ENCODE measurements at places on chromosomes 2 and 18.

DNA sequence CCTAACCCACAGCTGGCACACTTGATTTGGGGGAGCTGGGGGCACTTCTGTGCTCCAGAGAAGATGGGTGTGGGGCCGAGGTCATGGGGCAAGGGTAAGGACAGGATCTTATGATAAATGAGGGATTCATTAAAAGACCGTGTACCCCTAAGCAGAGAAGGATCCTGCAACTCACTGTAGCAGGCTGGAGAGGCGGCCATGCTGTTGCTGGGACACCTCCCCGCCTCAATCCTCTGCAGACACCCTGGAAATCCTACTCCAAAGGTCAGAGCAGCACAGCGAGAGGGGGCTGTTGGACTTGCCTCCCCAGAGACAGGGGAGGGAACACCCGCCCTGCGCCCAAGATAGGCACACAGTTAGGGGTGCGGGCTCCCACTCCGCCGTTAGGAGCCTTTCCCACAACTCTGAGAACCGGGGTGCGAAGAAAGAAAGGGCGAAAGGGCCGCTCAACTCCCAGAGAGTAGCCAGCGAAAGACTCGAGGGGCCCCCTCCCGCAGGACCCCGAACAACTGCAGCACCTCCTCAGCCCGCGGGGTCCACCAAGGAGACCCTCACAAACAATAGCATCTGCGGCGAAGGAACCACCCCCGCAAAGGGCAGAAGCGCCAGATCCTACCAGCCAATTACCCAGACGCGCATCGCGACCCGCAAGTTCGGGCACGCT, 1.4 kb downstream of the PARD6G start:
- no peak for DNase-seq

DNA sequence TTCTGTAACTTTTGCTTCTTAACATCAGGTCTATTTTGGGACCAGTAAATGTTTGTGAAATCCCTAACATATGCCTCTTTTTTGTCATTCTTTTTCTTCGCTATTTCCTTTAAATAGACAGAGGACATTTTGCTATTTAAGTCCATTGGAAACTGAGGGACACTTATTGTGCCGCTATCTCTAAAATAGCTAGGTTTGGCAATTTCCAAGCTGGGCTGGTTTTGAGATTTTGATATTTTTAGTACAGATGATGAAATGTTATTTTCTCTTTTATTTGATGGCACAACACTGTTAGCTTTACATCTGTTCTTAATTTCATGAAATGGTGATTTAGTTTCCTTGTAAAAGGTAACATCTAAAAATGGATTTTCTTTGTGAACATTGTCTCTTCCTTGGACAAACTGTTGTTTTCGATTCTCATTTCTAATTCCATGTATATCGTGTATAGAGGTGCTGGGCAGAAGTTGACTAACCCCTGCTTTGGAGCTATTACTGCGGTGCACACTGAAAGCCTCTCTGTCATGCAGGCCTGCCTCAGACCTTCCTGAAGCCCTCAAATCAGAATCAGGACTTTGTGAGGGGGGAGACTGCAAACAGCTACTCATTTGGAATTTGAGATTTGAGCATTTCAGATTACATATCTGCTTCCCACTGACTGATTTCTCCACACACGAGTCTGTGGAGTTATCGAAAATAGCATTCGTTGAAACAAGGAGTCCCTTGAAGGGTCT, 594 bp downstream of the RAD51AP2 start:
- no peak for DNase-seq

- no peak for DNase-seq
Observed at GRCh38 chr2:144579556-144579955, 59.6 kb upstream of the ZEB2 start.

- DNase-seq, result no peak
Observed at GRCh38 chr2:109497463-109497862, 116.3 kb downstream of the SEPTIN10 start.

- DNase-seq, result no peak
Observed at GRCh38 chr2:60573251-60573650, 19.8 kb upstream of the BCL11A start.

GRCh38 chr2:174334781-174335251, at the start of gene SP9:
Gene SP9 (plus strand): TSS chr2:174334954. CDS start chr2:174335093, 139 bp downstream.
- no peak for DNase-seq

GRCh38 chr2:240586198-240586918, at the start of gene CAPN10:
Gene CAPN10 (plus strand): TSS chr2:240586734. CDS start chr2:240586912, 178 bp downstream.
- peak; percentile 95 for DNase-seq

- DNase-seq, result no peak
Observed at GRCh38 chr2:236375973-236376476, 111.8 kb upstream of the ASB18 start.

GRCh38 chr18:58552896-58553295, 76.0 kb downstream of the ALPK2 start:
- DNase-seq, result no peak

DNA sequence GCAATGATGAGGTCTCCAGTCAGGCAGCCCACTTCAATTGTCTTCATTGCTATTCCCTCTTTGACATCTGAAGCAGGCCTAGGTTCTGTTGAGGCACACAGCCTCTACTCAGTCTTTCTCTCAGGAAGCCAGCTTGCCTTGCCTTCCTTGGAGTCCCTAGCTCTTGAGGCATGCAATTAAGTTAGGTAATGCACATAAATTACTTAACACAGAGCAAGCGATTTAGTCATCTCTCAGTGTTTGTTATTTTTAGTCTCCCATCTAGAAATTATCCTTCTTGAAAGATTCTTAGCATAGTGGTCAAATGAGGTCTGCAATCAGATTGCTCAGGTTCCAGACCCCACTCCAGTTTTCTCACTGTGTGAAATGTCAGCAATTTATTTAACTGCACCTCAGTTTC, 32.0 kb downstream of the SULT1C4 start:
- no peak for DNase-seq

- no peak for DNase-seq
Observed at GRCh38 chr2:85183479-85183878, 50.3 kb downstream of the TCF7L1 start.

GRCh38 chr2:171924170-171924942, 2.1 kb downstream of the HAT1 start:
- no peak for DNase-seq

DNA sequence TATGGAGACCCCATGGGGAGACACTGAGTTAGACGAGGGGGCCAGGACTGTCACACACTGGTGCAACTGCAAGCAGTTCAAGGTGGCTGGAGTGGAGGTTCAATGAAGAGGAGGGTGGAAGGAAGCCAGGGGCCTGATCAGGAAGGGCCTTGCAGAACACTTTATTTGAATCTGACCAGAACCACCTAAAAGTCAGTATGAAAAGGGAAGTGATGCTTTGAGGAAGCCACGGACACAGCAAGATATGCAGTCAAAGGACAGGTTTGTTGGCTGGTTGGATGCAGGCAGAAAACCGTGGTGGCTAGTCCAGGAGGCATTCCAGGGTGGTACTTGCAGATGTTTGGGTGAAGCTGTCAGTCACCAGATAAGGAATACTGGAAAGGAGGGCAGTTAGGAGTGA, 3.5 kb upstream of the FAM124B start:
- no peak for DNase-seq

DNA sequence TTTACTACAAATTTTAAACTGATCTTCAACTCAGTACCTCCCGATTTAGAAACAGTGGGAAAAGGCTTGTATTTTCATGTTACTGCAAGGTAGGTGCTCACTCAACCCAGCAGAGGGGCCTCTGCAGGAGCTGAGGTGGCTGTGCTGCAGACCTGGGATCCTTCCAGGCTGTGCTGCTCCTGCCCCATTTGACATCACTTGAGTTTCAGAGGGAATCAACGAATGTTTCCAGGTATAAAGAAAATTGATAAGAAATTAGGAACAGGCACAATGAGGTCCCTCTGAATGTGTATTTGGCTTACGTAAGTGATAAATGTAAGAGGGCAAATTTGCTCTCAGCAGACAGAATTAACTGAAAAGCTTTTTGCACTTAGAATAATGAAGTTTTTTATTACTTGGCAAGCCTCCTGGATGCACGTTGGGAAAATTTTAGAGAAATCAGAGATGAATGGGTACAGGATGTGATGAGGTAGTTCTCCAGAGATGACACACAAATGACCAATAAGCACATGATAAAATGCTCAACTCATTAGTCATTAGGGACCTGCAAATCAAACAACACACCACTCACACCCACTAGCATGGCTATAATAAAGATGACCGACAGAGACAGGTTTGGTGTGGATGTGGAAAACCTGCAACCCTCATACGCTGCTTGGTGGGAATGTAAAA, 114.0 kb downstream of the NOL10 start:
- no peak for DNase-seq

DNA sequence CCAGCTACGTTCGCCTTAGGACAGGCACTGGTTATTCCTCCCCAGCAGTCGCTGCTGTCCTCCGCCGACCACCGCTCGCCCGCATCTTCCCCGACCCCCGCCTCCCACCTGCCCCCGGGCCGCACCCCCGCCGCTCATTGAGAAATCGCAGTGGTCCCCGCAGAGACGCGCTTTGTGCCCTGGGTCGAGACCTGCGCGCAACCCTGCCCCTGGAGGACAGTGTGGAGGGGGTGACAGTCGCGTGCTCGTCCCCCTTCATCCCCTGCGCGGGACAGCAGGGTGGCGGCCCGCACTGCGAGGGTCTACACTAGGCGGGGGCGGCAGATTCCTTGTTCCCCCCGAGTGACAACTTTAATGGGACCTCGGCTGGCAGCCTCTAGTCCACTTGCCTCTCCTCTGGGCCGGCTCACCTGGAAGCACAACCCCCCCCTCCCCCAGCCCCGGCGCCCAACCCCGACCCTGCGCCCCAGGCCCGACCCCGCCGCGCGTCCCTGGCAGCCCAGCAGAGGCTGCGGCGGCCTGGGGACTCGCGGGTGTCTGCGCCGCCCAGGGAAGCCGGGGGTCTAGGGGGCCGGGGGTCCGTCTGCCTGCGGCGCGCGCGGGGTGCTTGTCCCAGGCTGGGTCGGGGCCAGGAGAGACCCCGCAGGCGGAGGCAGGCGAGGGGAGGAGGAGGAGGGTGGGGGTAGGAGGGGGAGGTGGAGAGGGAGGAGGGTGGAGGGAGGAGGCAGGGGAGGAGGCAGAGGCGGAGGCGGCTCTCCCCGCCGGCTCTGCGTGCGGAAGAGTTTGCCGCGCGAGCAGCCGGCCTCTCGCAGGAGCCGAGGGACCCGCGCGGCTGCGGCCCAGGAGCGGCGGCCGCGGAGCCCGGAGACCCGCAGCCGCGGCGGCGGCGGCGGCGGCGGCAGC, at the start of gene NPAS2:
TSS of gene NPAS2 (plus strand) at position 770 of the 903 bp plus-strand sequence. CDS start 84,616 bp downstream, outside the sequence.
- no peak for DNase-seq

GRCh38 chr2:106163948-106164545, 30.1 kb downstream of the UXS1 start:
- no peak for DNase-seq

- no peak for DNase-seq
Observed at GRCh38 chr2:142582317-142582716, 295.1 kb upstream of the KYNU start.

DNA sequence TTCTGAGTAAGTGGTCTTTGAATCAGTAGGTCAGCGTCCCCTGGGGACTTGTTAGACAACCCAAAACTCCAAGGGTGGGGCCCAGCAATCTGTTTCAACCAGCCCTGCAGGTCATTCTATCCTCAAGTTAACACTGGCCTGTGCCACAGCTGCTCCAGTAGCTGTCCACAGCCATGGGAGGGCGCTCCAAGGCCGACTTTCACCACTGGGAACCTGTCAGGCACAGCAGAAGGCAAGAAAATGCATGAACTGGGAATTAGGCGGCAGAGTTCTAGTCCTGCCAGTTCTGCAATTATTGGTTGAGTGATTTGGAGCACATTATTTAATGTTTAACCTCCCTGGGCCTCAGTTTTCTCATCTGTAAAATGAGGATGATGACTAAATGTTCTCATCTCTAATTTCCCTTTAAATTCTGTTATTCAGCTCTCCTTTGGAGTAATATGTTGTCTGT, 17.4 kb upstream of the MRPL33 start:
- DNase-seq, result peak; percentile 72

DNA sequence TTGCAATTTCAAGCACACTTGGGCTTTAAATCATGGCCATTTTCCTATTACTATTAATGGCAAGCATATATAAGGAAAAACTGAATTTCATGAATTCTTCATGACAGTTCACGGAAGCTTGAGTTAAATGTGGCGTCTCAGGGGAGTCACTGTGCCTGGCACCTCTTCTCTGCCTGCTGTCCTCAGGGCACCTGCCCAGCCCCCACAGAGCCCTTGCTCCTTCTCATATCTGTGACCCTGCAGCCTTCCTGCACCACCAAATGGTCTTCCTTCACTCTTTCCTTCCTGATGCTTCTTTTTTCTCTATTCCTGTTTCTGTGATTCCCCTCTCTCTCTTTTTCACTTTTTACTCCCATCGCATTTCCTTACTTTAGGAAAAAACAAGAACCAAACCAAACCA, 35.4 kb downstream of the LAMA3 start:
- no peak for DNase-seq

DNA sequence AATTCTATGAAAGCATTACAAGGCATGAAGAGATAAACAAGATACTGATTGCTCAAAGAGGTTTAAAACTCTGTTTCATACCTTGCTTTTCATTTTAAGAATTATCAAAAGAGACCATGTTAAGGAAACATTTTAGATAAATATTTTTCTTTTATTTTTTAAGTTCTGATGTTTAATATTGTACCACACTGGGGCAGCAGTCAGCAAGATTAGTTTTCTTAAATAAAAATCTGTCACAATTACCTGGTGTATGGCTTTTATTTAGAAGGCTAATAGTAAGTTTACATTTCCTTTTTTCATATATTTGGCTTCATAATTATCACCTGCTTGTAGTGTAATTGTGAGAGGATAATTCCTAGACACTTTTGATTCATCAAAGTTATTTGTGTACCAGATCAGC, 46.4 kb downstream of the ZNF804A start:
- DNase-seq, result no peak

GRCh38 chr2:28547906-28548600, 52.2 kb downstream of the PLB1 start:
- peak; percentile 26 for DNase-seq

DNA sequence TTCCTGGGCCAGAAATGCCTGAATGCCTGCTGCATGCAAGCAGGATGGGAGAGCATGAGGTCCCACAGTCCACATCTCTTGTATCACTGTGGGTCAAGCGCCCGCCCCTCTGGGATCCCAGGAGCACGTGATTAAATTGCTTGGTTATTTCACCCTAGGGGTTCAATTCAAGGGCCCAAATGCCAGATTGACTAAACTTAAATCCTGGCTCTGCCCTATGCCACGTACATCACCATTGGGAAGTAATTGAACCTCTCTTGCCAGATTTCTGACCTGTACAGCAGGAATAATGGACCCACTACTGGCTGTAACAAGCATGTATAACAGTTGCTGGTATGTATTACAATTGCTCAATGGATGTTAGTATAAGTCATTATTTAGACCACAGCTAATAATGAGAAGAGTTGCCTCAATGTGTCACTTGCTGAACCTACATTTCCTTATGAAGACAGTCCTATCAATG, 19.9 kb downstream of the FHL2 start:
- DNase-seq, result no peak

DNA sequence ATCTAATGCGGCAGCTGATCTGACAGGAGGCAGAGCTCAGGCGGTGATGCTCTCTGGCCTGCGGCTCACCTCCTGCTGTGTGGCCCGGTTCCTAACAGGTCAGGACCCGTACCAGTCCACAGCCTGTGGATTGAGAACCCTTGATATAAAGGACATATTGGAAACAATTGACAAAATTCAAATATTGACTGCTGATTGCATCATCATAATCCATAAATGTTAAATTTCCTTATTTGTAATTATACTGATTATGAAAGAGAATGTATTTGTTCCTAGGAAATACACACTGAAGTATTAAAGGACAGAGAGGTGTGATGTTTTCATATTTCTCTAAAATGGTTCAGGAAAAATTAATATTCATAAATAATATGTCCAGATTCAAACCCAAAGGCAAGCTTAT, 63.8 kb upstream of the SRD5A2 start:
- DNase-seq, result no peak
